Stimulated activated memory B cell treated with anti-CD40 and anti-IgM and Interleukin-4, amounts not matched to agents 10 μg/mL and 1 μg/mL and 100 μg/mL, for 72 hours (primary cell): ENCODE measurements at places on chromosomes 3 and 15.

GRCh38 chr15:84570164-84570735 is 30.6 kb upstream of the ZSCAN2 start:
- ATAC-seq = peak; percentile 79

- no peak for ATAC-seq
Observed at GRCh38 chr3:23152989-23153388, 50.1 kb upstream of the UBE2E2 start.

DNA sequence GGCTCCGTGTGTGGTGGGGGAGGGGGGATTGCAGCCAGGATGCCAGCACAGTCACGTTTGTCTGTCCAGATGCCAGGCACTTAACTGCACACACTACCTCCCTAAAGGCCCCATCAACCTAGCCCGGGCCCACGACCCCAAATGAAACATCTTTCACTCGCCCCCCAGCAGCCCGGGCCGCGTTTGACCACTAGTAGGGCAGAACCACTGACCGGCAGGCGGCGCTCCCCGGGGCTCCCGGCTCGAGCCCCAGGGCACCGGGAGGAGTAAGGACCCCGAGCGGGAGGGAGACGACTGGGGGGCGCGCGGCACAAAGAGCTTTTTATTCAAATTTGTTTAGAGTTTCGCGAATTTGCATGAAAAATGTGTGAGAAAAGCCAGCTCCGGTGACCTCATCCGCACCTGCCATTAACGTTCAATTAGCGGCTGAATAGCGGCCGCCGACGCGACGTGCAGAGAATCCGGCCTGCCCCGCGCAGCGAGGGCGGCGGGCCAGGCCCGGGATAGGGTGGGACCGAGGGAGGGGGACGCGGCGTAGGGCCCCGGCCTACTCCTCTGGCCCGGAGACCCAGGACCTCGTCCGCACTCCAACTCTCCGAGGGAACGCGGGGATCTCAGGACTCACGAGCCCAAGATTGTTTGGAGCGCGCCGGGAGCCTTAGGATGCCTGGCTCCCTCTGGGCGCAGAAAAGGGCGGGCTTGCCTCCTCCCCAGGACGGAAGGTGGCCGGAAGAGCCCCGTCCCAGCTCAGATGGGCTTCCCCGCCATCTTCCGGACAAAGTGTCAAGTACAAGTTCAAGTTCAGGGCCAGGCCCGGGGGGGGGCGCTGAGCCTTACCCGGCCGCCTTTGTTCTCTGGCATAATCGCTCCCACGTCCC is 64.9 kb upstream of the POLG start:
- peak; percentile 70 for ATAC-seq

DNA sequence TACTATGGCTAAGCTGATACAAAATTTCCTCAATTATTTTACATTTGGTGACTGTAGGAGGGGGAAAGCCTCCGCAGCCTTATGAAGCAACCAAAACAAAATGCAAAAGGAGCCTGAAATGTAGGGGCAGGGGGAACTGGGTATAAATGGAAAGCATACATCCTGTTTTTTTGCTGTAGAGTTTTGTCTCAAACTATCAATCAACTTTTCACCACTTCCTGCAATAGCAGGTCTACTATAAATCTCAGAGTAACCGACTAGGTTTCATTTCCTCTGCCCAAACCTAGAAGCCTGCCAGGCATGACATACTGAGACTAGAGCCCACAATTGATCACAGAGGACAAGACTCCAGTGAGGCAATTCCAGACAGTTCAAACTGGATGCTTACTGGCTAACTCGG is 91.3 kb downstream of the SHQ1 start:
- ATAC-seq = peak; percentile 100

DNA sequence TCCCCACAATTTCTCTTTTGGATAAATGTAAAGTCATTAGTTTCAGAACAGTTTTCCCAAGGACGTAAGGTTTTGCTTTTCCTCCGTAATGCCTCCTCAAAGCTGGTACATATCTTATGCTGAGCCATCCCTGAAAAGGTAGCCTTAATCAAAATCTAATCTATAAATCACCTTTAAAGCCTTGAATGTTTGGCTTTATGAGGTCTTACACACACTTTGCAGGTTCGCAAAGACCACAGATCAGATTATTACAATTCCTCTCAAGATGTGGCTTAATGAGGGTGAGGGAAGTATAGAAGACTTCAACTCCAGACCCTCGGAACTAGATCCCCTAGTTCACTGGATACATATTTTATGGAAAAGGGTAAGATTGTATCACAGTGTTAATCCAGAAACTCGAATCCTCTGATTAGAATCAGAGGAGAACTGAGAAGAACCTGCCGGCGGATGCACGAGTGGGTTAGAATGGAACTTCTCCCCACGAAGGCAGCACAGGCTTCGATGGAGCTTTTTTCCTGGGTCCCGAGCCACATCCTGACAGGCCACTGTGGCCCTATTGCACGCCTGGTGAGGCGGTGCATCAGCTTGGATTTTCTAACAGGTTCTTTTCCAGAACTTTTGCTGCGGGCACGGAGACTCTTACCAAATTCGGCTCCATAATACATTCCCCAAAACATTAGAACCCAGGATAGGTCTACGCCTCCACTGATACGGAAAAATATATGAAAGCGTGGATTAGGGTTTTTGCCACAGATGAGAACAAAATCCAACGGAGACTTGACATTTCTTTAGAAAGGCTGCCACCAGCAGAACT is 1.2 kb downstream of the CTXND1 start:
- ATAC-seq = no peak

- no peak for ATAC-seq
Observed at GRCh38 chr3:143896486-143896885, 48.2 kb upstream of the SLC9A9 start.

GRCh38 chr3:181695661-181696491 is 15.8 kb upstream of the SOX2 start:
- no peak for ATAC-seq

DNA sequence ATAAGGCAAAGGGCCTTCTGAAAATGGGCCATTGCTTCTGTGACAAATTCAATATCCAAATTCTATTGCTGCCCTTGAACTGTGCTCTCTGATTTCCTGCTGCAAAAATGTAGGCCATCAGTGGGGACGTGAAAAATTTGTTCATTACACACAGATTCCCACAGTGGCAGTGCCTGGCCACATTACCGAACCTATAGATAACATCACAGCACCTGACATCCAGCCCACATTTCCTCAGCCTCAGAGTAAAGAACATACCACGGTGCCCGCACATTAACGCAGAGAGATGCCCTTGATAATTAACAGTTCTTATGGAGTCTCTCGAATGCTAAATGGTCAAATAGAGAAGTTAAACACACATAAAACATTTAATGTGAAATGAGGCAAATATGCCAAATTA is 931.6 kb upstream of the CFAP20DC start:
- no peak for ATAC-seq

GRCh38 chr3:48877671-48878070 is 21.0 kb downstream of the SLC25A20 start:
- ATAC-seq = no peak

- ATAC-seq = no peak
Observed at GRCh38 chr3:58254144-58254543, 16.6 kb downstream of the ABHD6 start.

DNA sequence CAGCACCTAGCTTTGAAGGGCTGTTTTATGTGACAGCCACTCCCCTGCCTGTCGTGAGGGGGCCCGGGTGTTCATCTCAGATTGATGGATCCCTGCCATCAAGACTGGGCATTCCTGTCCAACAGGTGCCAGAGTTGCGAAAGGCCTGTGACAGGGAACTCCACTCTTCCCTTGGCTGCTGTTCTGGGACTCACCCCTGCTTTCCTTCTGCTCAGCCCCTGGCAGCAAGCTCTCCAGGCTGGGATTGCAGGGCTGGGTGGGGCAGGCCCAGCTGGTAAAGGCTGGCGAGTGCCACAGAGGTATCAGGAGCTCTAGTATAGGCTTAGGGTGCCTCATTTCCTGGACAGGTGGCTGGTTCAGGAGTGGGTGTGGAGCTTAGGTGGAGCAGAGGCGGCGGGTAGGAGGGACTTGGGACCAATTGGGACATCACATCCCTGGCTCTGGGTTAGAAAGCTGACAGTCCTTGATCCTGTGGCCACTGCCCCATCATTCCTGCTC is at the start of gene PLA2G4B:
TSS of gene PLA2G4B (plus strand) at position 448 of the 498 bp plus-strand sequence. CDS start 67 bp downstream, outside the sequence.
- no peak for ATAC-seq

DNA sequence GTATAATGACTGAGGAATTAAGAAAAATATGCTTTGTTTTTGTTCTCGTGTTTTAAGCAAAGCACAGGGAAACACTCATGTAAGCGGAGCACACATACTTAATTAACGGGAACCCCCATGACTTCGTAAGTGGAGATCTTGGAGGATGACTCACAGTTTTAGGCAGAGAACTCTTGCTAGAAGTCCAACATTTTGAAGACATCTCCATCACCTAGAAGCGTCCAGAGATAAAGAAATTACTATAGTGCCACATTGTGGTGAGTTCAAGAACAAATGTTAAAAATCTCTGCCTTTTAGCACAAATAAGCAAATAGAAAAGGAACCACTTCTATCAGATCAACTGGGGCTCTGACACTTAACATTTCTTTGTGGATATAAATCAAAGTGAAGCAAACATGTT is 194.1 kb upstream of the ARHGEF26 start:
- ATAC-seq = no peak

DNA sequence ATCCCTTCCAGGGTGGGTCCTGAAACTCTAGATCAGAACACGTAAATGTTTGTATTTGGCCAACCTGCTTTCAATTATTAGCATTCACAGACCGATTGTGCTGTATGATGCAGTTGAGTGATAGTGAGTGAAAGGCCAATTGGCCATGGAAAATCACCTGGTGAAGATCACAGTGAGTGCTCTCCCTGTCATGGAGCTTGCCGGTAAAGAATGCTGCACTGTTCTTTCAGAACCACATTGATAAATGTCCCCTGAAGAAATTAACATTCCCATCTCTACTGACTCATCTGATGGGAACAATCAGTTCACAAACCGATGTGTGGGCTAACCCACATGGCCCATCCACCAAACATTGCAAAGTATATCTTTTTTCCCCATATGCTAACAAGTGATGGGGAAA is 324.8 kb upstream of the TBL1XR1 start:
- no peak for ATAC-seq

DNA sequence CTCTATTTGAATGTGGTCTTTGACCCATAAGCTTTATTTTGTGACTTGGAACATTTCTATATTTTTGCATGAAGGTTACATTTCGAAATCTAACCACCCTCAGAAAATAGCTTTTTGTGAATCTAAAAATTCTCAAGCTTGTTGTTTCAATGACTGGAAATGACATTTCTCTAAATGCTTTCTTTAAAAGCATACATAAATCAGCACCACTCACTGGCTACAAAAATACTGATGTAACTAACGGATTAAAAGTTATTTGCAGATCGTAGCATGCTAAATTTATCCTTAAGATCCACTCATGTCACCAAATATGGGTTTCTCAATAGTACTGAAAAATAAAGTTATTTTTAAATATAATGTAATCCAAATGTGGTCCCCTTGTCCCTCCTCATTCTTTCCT is 55.2 kb upstream of the ACAN start:
- ATAC-seq = no peak

DNA sequence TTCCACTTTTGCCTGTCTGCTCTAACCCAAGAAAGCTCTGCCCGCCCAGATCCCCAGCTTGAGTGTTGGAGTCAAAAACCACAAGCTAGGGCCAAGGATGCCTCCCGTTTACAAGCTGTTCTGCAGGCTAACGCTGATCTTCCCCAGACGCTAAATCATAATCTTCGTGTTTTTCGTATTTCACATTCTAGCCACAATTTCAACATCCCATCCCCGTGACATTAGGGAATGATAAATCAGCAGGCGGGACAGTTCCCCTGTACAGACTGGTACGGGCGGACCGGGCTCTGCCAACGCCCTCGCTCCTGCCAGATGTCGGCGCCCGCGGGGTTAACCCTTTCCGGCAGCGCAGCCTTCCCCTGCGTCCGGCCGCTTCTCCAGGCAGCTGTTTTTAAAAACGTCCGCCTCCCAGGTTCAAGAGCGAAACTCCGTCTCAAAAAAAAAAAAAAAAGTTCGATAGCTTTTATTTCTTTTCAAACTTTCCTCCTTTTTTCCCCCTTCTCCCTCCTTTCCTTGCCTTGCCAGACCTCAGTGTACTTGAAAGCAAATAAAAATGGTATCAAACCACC is 81.0 kb upstream of the BNC1 start:
- no peak for ATAC-seq

- no peak for ATAC-seq
Observed at GRCh38 chr3:154791611-154792010, 288.5 kb upstream of the MME start.

- peak; percentile 40 for ATAC-seq
Observed at GRCh38 chr3:45225465-45226205, 452 bp downstream of the TMEM158 start.

GRCh38 chr15:45326741-45327140 is 51.6 kb downstream of the GATM start:
- ATAC-seq = no peak

DNA sequence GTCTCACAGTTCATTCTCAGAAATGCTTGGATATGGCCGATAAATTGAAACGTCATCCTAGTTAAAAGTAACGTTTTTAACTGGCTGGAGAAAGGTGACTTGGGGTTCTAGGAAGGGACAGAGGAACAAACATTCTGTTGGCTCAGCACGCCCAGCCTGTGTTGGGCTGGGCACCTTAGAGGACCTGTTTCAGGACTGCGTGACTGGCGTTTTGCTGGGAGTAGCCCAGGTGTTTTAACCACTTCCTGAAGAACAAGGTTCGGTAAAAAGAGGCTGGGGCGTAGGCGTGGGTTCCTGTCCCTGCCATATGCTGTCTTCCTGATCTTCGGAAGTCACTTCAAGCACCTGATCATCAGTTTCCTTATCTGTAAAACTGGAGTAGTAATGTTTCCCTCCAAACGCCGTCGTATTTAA is 1.1 kb upstream of the TLNRD1 start:
- ATAC-seq = peak; percentile 24
